Amygdala (tissue), 56 donors: ENCODE measurements at places on chromosomes 11 and 22.
A peak's percentile ranks its signal among the peaks of the same experiment; 100 is the strongest.

DNA sequence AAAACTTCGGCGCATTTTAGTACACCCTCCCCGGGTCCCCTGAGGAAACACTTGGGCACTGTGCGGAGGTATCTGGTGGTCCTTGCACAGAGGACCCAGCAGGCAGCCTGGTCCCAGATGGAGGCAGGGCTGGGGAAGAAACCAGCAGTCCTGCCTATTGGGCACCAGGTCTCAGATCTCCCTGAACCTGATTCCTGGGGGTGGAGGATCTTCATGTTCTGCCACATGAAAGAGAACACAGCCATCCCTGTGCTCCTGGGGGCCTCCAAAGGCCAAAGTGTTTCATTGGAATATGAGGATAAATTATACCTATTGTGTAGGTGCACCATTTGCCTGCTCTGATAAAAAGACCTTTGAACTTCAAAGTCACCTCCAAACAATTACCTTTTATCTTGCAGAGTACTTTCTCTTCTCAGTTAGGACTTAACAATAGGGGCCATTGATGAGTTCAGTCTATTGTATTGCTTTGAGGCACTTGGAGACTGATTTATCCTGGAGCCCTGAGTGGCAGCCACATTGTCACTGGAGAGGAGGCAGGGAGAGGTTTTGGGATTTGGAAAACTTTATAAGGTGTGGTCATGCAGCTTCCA, 1.8 kb downstream of the RCN1 start:
- DNase-seq: no peak

DNA sequence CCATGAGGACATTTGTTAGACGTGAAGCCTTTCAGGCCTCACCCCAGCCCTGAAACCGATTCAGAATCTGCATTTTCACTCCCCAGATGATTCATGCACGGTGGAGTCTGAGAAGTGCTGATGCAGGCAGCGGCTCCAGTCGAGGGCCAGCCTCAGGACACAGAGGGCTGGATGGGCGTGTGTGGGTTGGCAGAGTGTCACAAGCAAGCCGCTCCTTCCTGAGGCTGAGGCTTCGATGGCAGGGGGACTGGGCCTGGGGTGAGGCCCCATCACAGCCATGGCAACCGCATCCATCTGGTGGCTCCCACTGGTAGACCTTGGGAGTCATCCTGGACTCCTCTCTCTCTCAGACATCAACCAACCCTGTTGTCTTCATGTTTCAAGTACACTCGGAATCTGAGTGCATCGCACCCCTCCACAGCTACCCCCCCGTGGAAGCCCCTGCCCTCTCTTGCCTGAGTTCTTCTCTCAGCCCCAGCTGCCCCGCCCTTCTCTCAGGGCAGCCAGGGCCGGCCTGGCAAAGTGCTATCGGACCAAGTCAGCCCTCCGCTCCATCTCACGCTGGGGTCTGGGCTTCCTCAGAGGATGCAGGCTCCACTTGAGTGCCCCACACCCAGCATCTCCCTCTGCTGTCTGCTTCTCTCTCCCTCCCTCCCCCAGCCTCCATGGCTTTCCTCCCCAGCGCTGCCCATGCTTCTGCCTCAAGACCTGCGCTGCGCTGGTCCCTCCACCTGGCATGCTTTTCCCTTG, 10.6 kb downstream of the KCNC1 start:
- DNase-seq: no peak

- DNase-seq: no peak
These were observed 26.5 kb upstream of the WNT7B start for GRCh38 chr22:46003271-46004091.

- no peak for DNase-seq
These were observed 105.2 kb upstream of the TMEM45B start for GRCh38 chr11:129710423-129710822.

GRCh38 chr11:100948936-100949335, 180.7 kb downstream of the PGR start:
- DNase-seq: no peak

- DNase-seq: no peak
These were observed 62.2 kb upstream of the VPREB1 start for GRCh38 chr22:22182218-22182989.

DNA sequence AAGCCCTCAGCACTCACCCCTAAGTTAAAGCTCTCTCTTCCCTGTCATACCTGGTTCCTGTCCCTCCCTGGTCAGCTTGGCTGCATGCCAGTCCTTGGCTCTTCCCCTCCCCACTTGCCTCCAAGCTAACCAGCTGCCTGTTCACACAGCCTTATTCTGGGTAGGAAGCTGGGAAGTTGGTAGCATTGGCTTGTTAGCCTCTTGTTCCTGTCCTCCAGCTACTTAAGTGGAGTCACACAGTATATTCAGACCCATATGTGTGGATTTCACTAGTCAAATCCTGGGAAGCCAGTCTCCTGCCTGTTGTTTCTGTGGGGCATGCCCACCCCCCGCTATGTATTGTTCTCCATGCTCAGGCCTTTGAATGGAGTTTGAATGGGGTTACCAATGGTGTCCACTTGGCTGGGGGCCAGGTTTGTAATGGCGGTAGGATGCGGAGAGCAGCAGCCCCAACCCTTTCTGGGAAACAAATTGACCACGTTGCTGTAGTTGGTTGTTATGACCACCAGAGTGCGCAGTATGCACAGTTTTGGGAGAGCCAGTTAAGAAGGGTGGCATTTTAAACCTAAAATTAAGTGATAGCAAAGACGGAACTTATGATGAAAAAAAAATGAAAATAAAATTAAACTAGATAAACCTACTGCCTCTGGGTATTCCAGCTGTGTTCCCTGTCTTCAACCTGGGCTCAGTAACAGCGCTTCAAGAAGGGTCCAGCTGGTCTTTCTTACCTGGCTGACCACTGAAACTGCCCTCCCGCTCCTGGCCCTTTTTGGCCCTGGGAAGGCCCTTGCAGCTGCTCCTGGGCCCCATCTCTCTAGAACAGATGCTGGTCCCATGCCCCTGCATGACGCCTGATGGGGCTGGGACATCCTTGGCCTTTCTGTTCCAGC, 10.7 kb upstream of the RPS3 start:
- peak; percentile 14 for DNase-seq

DNA sequence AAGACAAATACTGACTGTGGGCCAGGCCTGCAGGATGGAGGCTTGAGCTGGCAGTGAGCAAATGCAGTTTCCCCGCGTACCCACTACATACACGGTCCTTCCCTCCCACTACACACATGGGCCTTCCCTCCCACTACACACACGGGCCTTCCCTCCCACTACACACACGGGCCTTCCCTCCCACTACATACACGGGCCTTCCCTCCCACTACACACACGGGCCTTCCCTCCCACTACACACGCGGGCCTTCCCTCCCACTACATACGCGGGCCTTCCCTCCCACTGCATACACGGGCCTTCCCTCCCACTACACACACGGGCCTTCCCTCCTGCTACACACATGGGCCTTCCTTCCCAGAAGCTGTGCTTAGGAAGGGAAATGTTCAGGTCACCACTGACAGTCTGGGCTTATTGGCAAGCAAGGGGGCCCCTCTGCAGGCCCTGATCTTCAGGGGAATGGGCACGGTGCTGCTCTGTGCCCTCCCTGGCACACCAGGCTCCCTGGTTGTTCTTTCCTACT, 10.8 kb downstream of the DNAL4 start:
- DNase-seq: no peak

DNA sequence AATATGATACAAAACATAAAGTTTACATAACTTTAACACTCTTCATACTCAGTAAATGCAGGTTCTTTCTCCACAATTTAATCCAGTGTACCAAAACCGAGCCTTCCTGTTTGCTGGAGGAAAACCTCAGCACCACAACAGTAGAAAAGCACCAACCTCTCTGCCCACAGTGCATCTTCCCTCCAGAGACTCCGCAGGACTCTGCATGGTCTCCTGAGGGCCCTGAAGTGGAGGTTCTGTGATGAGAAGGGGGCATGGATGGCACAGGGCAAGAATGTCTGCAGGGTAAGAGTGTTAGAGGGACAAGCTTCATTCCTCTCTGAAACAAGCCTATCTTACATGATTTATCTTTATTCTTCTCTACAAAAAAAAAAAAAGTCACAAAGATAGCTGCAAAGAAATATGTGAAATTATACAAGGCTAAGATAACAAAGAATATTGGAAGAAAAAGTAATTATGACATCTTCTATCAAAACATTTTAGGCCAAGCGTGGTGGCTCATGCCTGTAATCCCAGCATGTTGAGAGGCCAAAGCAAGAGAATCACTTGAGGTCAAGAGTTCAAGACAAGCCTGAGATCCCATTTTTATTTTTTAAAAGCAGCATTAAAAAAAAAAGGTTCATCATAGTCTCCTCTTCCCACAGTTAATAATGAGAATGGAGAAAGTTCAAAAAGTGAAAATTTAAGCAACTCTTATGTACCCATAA, 102.0 kb downstream of the VPREB1 start:
- DNase-seq: no peak

GRCh38 chr11:7031471-7031871, 11.2 kb downstream of the NLRP14 start:
- DNase-seq: no peak

DNA sequence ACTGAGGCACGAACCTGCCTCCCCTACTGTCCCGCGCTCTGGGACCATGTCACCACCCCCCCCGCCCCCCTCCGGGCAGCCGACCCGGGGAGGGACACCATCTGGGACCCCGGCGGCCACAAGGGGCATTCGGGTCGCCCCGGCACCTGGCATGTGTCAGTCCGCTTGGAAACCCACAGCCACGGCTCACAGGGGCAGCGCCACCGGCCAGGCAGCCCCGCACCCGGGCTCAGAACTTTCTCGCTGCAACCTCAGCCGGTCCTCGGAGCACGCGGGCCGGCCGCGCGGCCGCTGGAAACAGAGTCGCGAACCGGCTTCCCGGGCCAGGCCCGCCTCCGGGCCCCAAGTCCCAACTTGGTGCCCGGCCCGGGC, 159.9 kb upstream of the GRK3 start:
- no peak for DNase-seq

- DNase-seq: no peak
These were observed 219.6 kb downstream of the C11orf87 start for GRCh38 chr11:109641549-109641948.

- DNase-seq: peak; percentile 65
These were observed 6.1 kb downstream of the IFITM10 start for GRCh38 chr11:1744137-1744886.

- DNase-seq: no peak
These were observed 62.6 kb upstream of the SLC6A5 start for GRCh38 chr11:20536784-20537183.

- no peak for DNase-seq
These were observed 98.9 kb downstream of the TRIM29 start for GRCh38 chr11:120039039-120039438.

DNA sequence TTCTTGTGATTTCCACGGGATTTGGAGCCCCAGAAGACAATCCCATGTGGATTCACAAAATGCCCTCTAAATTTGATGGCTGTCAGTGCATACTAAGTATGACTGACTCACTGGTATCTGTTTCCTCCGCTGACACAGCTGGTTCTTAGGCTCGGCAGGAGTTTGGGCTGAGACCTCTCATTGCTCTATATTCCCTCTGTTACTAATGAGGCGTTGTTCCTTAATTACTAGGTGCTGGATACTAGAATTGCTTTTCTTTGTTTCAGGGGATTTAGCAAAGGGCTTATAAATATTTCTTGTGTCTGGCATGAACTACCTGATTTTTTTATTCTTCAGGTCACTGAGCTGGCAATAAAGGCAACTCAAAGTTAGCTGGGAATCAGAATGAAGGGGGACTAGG, 53.2 kb upstream of the EHF start:
- DNase-seq: no peak

GRCh38 chr11:126720539-126721235, 279.9 kb downstream of the KIRREL3 start:
- DNase-seq: no peak

- no peak for DNase-seq
These were observed 20.1 kb downstream of the POU2F3 start for GRCh38 chr11:120259988-120260565.

DNA sequence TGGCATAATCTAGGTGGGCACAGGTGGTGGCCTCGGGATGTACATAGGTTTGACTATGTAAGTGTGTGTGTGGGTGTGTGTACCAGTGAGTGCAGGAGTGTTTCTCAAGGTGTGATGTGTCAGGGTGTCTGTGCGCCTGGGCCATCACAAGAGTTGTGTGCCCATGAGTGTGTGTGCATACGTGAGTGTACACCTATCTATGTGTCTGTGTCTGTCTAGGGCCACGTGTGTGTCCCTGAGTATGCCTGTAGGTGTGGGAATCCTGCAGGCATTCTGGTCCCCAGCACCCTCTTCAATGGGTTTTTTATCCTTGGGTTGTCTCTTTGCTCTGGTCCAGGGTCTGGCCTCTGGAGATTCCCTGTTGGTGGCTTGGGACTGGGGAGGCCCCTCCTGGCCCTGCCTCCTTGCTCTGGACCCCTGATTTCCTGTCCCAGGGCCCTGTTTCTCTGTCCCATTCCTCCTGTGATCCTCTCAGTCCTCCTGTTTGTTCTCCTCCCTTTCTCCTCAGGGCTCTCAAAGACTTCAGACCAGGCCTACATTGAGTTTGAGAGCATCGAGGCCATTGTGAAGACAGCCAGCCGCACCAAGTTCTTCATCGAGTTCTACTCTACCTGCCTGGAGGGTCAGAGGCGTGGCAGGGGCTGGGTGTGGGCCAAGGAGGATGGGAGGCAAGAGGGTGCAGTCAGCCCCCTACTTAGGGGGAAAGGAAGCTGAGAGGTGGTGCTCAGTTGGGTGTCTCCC, 9.4 kb downstream of the INPPL1 start:
- no peak for DNase-seq
